CD4-positive, alpha-beta T cell treated with Interleukin-2 at 100 ng/mL for 4 hours (primary cell): ENCODE measurements at places on chromosomes 16 and 17.

DNA sequence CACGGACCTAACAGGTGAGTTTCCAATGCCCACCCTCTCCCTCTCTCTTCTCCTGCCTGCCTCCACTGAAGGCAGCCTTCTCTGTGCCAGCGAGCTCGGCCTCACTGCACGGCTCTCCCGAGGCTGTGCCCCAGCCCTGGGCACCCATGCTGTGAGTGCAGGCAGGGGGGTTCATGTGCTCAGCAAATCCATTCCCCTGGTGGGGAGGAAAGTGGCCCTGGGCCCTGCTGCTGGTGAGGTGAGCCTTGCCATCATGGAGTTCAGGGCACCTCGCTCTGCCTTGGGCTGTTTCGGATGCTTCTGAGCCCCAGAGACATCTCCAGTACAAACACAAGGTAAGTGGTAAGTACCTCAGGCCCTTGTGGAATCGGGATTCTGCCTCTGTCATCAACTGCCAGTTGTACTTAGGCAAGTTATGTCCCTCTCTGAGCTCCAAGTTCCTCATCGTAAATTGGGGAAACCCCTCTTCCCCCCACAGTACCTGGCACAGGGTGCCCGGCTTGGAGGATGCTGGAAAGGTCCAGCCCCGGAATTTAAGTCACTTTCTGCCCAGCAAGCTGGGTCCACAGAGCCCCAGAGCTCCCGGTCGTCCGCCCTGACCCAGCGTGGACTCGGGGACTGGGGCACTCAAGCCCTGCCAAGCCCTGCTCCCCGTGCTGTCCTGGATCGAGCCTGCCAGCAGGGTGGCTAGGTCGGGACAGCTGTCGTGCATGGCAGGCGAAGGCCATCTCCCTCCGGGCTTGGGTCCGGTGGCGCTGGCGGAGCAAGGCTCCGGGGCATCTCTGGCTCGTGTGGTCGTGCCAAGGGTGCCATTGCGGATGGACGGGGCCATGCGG is 684 bp upstream of the NUDT16L1 start:
- no peak for DNase-seq

DNA sequence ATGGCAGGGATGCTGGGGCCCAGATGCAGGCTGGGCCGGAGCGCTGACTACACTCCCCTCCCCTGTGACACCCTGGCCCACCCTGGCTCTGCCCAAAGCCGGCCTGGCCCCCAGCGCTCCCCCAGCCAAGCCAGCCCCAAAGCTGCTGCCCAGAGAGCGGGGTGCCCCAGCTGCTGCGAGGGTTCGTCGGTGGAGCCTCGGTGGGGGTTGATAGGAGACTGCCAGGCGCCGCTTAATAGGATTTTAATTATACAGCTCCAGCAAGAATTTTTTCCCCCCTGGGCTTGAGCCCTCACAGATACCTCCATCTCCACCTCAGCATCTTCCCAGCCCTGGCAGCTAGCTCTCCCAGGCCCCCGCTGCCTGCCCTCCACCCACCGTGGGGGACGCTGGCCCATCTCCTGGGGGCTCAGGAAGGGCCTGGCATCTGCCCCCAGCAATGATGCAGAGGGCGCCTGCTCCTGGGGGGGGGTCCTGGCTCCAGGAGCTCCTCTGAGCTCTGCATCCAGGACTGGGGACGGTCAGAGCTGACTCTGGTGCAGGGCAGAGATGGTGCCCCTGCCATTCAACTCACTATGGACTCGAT is 36.8 kb upstream of the DLX4 start:
- no peak for DNase-seq

DNA sequence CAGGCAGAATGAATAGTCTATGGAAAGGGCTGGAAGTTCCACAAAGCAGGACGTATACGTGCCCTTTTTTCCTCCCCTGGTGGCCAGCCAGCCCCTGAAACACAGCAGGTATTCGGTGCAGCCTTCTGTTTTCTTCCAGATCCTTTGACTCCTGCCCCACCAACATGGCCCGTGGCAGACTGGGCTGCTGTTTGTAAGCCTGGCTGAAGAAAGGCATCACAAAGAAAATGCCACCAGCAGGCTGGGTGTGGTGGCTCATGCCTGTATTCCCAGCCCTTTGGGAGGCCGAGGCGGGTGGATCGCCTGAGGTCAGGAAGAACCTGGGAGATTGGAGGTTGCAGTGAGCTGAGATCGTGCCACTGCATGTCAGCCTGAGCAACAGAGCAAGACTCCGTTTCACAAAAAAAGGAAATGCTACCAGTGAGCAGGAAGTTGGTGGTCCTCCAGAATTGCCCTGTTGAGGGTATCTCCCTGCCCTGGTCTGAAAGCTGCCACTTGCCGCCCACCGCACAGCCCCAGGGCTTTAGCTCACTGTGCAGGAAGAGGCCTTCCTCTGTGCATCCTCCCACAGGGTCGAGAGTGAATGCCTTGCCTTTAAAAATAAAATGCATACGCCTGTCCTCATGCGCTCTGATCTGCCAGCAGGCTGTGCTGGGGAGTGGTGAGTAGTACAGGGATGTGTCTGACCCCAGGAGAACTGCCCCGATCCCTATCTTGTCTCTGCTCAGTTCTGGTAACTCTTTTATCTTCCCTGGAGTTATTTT is 587.7 kb downstream of the MAF start:
- DNase-seq: no peak

- no peak for DNase-seq
Observed at GRCh38 chr16:56874800-56875199, 9.8 kb downstream of the SLC12A3 start.

GRCh38 chr16:52921104-52921503 is 131.6 kb downstream of the CHD9NB start:
- DNase-seq: no peak

DNA sequence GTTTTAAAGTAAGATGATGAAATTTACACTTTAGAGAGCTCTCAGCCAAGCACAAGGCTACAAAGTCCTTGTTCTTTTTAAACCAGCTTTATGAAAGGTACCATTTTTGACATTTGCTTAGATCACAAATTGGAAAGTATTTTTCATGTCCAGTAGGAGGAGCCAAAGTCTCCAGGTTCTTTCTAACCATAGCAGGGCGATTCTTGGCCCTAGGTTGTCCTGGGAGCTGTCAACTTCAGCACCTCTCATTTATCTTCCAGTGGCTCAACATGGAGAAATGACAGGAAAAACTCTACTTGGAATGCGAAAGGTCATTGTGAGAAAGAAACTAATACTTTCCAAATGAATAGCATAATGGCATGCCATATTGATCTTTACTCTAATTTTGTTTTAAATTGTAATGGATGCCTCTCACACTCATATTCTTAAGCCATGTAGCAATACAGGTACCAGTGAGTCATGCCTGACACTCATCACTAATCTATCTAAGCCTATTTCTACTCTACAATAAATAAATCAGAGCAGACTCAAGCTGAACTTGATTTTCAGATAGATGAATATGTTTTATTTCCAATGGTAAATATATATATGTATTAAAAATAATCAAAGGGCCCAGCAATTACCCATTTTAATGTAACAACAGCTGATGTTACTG is 919.1 kb upstream of the EEF2KMT start:
- no peak for DNase-seq

DNA sequence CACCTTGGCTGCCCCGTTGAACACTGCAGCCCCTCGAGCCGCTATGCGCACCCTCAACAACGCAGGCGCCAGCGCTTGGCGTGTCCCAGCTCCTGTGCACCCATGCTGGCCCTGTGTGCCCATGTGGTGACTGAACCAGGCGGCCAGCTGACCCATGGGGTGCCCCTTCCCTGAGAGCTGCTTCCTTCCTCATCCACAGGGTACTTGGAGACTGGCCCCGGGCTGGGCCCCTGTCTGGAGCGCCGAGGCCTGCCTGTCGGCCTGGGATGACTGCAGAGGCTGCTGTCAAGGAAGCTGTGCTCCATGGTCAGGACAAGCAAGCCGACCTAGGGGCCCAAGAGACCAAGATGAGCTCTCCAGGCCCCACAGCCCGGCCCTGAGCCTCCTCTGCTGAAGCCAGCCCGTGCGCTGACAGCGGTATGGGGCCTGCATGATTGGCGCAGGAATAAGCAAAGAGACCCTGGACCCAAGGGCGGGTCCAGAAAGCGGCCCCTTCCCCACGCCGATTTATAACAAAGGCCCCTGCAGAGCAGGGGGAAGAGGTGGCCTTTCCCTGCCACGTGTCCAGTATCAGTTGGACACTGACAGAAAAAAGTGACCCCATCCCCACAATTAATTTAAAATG is 21.6 kb upstream of the BAHCC1 start:
- no peak for DNase-seq

DNA sequence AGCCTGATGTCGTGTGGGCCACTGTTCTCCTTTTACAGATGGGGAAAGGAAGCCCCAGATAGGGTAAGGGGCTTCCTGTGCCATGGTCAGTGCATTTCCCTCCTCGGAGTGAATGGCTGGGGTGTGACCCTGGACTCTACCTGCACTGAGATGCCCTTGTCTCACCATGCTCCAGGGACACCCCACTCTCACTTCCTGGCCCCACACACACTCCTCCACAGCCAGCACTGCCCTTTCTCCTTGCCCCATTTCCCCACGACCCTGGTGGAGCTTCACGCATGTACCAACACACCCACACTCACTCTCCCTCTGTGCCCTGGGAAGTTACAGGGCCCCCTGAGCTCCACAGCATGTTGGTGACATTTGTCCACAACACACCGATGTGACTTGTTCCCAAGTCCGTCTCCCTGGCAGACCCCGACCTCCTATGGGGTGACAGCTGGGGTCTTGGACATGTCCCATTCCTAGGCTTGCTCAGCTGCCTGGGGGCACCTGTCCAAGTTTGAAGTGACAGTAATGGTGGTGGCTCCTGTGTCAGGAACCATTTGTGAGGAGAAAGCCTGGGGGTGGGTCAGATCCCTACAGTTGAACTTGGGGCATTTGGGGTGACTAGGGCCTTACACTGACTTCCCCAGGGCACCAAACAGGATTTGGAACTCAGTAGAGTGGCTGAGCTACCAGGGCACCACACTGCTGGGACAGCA is 47.4 kb downstream of the PECAM1 start:
- no peak for DNase-seq

DNA sequence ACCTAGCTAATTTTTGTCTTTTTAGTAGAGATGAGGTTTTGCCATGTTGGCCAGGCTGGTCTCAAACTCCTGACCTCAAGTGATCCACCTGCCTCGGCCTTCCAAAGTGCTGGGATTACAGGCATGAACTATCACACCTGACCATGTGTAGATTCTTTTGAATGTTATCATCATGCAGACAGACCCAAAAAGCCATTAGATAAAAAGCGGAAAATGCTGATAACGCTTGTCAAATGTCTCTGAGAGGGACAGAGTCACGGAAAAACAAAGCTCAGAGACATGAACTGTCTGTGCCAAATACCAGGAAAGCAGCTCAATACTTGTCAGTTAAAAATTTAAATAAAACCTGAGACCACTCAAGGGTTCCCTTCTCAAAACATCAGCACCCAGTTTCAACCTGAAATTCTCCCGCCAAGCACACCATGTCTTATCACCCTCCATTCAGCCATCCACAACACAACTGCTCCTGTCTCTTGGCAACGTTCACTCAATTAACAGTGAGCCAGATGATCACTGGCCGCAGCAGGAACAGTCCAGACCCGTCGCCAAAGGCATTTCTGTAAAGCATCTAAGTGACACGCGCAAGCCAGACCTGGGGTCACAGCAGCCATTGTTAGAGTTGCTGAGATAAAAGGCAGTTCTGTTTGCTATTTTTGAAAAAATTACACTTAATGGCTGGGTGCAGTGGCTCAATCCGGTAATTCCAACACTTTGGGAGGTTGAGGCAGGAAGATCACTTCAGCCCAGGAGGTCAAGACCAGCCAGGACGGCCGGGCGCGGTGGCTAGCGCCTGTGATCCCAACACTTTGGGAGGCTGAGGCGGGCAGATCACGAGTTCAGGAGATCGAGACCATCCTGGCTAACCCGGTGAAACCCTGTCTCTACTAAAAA is 29.7 kb downstream of the FANCA start:
- no peak for DNase-seq

GRCh38 chr16:72800524-72801161 is 247.3 kb downstream of the ZFHX3 start:
- DNase-seq: no peak

- DNase-seq: no peak
Observed at GRCh38 chr16:22736791-22737190, 77.2 kb upstream of the HS3ST2 start.

DNA sequence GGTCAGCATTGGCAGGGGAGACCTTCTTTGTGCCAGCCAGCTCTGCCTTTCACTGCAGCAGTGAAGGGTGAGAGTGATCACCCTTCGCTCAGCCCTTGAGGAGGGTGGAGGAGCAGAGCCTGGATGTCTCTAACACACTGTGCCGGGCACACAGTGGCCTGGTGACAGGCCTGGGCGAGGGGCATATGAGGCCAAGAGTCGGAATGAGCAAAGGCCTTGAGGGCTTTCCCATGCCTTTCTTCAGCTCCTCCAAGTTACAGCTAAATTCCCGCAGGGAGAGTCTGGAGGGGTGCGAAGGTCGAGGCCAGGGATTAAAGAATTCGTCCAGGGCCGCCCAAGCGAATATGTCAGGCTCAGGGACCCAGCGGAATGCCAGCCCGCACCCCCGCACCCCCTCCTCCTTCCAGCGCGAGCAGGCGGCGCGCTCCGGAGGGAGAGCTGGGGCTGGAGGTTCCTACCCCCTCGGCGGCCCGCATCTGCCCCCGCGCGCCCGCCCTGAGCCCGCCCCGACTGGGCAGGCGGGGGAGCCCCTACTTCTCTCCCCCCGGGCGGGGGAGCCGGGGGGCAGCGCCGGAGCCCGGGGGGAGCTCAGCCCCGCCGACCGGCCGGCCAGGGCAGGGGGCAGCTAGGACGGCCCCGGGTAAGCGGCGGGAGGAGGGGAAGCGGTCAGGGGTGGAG is at the start of gene RASL10B:
Gene RASL10B (plus strand): TSS at position 401 of the 678 bp plus-strand sequence. CDS start 3,546 bp downstream, outside the sequence.
- DNase-seq: no peak

DNA sequence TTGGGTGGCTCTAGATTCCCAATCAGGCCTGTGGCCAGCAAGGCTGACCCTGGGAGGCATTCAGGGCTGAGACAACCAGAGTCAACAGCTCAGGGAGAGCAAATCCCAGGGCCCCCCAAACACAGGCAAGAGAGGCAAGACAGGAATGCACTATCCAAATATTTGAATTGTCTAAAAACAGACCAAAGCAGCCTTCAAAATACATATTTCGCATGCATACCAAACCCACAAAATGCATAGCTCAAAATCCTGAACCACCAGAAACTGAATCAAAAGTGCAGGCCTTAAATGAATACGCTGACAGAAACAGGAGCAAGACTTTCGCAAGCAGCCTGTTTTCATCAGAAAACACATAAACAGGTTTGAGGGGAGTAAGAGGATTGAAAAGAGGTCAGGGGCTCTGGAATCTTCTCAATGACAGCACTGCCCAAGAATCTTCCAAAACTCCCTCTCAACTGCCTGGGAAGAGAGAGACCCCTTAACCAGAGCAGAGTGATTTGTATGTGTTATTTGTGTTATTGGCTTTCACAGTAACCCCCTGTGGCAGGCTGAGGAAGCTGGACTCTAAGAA is 213.6 kb upstream of the CDH5 start:
- DNase-seq: no peak

GRCh38 chr16:84199861-84200260 is 8.9 kb downstream of the ADAD2 start:
- DNase-seq: no peak

DNA sequence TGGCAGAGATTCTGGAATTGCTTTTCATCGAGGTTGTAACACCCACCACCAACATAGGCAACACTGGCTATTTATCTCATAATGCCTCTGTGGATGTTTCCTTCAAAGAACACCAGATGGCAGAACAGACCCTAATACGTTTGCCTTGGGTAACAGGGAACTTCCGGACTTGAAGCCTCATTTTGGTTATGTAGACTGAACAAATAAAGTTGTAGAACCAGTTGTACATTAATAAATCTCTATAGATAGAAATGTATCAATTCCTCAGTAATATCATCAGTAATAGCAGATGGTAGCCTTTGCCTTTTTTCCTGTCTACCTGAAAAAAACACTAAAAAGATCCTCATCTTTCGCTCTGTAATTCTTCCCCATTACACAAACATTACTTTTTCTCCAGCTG is 25.9 kb upstream of the APOH start:
- DNase-seq: peak; percentile 78
